ENCODE measurements at places on chromosomes 3 and 15. TPM values are rescaled to one million over a fixed set of nuclear protein-coding genes. Genes with fewer than 3 reads are reported as not detected.

The CD200R1 gene
- 0.51 TPM for total RNA-seq

The CORO2B gene
- 2.7 TPM for total RNA-seq

The PTH1R gene
- total RNA-seq = 5.4 TPM

The GOLGA6A gene
- not detected for total RNA-seq

The GOLGA6B gene
- total RNA-seq = not detected

The CHRD gene
- 7.0 TPM for total RNA-seq

The PRR20G gene
- total RNA-seq = not detected

The CAMKV gene
- total RNA-seq = not detected

The SAXO2 gene
- 3.3 TPM for total RNA-seq
